ENCODE measurements at places on chromosomes 6 and 20.

GRCh38 chr6:26249957-26250697 lies 114.9 kb upstream of the BTN3A2 start:
- peak; percentile 47 for DNase-seq

GRCh38 chr6:10180138-10181074 lies 234.5 kb downstream of the TFAP2A start:
- DNase-seq: no peak

DNA sequence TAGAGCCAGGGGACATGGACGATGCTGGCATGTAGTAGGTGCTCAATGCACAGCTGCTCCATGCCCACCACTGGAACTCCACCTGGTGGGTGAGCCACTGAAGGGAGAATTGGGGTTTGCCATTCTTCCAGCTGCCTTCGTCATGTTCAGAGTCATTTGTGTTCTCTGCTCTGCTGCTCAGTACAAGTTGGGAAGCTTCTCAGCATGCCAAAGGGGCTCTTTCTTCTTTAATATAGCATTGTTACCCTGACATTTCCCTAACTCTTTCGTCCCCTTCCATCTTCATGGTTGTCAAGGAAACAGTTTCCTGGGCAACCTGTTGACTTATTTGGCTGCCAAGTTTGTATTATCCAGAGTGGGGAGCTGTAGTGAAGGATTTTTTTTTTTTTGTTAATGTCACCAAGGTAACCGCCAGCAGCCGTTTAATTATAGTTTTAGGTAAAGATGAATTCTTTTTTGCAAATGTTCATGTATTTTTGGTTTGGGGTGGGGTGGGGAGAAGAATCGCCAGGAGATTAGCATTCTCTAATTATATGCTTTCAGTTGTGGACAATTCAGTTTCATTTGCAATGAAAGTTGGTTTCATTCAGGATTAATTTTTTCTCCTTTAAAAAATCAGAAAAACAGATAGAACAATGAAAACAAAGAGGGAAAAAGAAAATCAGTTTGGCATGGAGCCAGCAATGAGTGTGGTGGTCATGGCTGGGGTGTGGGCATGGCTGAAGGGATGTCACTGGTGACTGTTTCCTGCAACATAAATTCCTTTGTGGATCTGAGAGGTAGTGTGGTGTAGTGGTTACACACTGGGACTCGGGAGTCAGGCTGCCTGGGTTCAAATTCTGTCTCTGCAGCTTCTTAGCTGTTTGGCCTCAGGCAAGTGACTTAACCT lies 73.0 kb upstream of the KCNG1 start:
- DNase-seq: no peak

DNA sequence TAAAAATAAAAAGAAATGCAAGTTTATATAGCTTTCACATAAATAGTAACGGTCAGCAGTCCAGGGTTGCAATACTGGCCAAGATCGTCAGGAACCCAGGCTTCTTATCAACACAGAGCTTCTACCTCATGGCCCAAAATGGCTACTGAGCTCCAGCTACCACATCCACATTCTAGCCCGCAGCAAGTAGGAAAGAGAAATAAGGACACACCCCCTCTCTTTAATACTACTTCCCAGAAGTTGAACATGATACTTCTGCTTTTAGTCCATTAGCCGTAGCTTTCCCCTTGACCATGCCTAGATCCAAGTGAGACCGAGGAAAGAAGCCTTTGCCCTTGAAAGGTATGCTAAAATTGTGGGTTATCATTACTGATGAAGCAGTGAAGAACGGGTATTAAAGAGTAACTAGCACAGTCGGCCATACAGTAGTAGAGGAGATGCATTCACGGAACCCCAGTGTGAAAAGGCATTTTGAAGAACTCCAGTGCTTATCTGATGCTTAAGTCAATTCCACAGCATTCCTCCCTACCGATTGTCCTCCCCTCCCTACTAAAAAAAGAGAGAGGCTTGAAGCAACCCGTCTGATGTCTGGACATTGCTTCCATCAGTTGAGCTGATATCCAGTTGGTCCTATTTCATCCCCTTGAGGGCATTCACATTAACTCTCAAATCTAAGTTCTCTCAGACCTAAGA lies 226.9 kb upstream of the RREB1 start:
- no peak for DNase-seq

GRCh38 chr6:50821441-50822077 lies 2.9 kb downstream of the TFAP2B start:
- DNase-seq: no peak

DNA sequence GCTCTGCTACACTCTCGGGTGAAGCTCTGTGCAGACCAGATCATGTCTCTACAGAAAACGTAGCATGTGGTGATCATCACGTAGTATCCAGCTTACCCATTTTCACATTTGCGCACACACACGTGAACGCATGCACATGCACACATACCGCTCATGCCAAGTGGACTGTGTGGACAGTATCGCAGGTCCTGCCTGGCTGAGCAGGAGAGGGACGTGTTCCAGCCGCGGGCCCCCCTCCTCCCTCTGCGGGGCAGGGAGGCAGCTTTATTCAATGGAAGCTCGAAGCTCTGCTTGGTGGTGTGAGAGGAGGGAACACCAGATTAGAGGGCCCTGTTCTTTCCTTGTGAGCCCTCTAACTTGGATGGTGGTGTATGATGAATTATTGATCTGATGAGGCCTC lies 51.1 kb downstream of the CDH26 start:
- no peak for DNase-seq

DNA sequence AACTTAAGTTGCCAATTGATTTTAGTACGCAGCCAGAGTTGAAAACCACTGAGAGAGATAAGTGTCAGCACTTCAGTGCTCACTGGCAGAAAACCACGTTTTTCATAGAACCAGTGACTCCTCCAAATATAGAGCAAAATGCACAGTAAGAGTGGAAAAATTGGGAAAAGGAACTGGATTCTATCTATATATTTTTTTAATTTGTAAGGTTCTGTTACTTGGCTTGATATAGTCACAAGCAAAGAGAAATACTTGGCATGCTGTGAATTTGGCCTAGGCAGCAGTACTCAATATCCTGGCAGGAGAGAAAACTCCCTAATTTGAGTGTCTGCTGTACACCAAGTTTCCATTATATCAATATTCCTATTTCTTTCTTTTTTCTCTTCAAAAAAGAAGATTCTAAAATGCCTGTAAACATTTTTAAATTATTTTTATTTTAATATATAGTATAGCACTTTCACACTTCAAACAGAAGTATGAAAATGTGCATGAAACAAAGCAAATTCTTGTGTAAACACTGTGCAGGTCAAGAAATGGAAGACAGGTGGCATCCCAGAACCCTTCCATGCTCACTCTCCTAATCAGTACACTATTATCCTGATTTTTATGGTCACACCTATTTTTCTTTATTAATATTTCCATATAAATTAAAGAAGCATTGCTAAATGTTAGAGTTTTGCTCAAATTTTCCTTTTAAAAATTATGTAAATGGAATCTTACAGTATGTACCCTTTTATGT lies 561.8 kb upstream of the RNF217 start:
- DNase-seq: no peak

DNA sequence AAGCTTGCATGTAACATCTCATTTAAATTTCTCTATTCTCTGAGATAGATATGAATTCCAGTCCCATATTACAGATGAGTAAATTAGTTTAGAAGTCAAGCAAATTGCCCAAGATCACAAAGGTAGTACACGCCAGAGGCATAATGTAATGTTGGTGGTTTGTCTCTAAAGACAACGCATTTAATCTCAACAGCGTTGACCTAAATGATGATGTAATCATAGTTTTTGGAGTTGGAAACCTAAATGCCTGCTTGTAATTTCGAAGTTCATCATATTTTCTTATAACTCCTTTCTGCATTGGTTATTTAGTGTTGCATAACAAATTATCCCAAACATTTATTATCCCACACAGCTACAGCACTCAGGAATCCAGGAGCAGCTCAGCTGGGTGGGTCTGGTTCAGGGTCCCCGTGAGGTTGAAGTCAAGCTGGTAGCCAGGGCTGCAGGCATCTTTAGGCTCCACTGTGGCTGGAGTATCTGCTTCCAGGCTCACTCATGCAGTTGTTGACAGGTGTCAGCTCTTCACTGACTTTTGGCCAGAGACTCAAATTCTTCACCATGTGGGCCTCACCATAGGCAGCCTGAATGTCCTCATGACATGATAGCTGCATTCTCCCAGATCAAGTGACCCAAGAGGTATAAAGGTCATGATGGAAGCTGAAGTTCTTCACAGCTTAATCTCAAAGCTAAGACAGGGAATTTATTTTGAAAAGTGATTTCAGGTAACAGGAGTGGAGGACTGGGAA lies 122.0 kb upstream of the SPTLC3 start:
- DNase-seq: no peak

DNA sequence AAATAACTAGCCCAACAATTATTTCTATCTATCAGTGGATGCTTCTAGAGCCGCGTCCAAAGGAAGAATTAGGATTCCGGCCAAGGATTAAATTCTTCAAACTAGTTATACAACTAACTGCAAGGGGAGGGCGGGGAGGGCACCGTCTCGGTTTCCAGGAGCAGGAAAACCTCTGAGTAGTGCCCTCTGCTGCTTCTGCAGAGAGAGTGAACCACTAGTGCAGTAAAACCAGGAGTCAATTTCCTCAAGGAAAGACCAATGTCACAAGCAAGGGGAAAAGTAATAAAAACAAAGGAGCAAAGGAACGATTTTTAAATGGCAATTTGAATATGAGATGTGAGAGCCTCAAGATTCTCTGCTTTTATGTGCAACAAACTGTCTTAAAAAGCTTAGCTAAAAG lies 16.5 kb upstream of the UBE2J1 start:
- peak; percentile 26 for DNase-seq

- DNase-seq: no peak
Measured at GRCh38 chr6:154868143-154868594, 126.9 kb upstream of the TIAM2 start.

GRCh38 chr6:75431379-75431778 lies 62.2 kb downstream of the FILIP1 start:
- no peak for DNase-seq

- peak; percentile 40 for DNase-seq
Measured at GRCh38 chr6:101402622-101403031, 9.1 kb downstream of the GRIK2 start.

DNA sequence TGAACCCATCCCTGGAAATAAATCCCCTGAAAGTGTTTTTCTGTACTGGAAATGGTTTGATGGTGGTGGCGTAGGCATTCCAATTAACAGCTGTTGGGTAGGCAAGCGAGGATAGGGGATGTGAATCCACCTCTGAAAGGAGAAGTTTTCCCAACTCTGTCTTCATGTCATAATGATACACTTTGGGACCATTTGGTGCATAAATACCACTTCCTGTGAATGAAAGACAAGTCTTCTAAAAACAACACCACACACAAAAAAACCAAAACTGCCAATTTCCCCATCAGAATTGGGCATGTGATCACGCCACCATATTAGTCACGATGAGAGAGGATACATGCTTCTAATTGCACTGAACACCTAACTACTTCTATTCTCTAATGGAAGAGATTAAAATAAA lies 6.4 kb downstream of the VNN2 start:
- DNase-seq: no peak

GRCh38 chr6:8054276-8054675 lies 9.9 kb downstream of the BLOC1S5 start:
- DNase-seq: no peak

- no peak for DNase-seq
Measured at GRCh38 chr20:61442075-61442670, 190.1 kb downstream of the CDH4 start.

DNA sequence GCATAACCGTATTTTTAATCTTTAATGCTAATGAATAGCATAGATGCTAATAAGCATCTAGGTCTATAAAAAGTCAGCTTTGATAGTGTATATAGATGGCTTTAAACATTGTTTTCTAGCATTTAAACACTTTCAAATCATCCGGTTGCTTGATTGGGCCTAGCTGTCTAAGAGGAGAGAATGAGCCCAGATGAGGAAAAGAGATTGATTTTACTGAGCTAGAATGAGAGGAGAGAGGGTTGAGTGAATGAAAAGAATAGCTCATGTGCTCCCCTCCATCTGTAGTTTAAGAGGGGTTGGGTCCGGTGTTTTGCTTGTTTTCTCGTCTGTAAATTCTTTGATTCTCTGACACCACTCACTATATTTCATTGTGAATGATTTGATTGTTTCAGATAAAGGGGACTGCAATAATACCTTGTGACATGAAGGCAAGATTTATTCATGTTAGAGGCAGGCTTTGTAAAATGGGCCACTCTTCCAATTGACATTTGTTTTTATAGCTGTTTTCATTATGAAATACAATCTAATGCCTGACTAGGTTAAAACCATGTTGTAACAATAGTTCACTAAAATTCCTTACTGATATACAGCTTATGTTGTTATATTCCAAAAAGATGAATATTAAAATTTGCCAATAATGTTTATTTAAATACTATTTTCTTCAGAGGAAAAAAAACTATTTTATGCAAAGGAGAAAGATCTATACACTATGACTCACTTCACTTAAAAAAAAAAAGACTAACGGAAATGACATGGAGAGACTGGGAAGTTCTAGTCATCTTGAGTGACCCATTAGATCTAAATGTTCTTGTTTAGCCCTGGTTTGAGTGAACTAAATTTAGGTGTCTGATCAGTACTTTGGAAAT lies 3.2 kb downstream of the PTPN1 start:
- DNase-seq: no peak
